ENCODE measurements at places on chromosomes 13 and 19. TPM values are rescaled to one million over a fixed set of nuclear protein-coding genes. Genes with fewer than 3 reads are reported as not detected.

GRCh38 chr13:65401315-65401714 is 1828.8 kb downstream of the PCDH9 start:
- DNase-seq, result no peak

DNA sequence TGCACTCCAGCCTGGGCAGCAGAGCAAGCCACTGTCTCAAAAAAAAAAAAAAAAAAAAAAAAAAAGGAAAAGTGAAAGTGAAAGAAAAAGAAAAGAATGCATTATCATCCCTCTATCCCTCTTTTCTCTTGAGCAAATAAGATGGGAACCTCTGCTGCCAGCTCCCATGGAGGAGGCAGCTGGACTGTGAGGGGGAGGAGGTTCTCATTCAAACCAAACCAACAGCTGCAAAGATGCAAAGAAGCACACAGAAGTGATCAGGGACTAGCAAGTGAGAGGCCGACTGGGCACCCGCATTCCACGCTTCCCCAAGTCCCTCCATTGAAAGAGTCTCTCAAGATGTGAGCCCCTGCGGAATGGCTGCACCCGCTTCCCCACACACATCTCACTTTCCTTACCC is 63.5 kb downstream of the TSHZ3 start:
- no peak for DNase-seq

Gene FFAR3
- total RNA-seq, result not detected

Gene RFPL4A
- not detected for total RNA-seq

Gene PSPN
- total RNA-seq, result 1.9 TPM

- no peak for DNase-seq
Measured at GRCh38 chr19:30742406-30742938, 370.3 kb downstream of the ZNF536 start.

DNA sequence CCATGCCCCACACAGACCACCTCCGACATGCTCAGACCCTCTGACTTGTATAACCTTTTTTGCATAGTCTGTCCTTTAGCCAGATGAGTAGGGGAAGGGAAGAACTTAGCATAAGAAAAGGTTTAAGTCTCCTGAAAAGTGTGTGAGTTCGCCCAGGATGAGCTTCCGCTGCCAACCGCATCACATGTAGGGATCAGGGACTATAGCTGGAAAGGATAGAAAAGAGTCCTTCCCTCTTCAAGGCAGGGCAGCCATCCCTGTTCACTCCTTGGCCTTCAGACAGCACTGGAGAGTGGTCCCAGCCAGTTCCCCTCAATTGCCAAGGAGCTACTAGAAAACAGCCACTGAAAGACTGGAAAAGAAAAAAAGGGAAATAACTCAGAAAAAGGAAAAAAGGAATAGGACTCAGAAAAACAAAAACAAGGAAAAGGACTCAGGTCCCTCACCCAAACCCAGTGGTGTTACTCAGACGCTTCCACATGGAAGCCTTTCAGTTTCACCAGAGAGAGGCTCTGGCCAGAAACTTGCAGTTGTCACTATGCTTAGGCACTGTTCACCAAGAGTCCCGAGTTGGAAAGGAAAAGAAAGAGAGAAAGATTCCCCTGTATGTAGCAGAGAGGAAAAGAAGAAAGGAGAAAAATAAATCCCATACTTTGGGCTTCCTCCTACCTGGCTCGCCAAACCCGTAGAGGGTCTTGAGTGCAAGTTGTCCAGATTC is 5.6 kb upstream of the TM9SF2 start:
- no peak for DNase-seq

DNA sequence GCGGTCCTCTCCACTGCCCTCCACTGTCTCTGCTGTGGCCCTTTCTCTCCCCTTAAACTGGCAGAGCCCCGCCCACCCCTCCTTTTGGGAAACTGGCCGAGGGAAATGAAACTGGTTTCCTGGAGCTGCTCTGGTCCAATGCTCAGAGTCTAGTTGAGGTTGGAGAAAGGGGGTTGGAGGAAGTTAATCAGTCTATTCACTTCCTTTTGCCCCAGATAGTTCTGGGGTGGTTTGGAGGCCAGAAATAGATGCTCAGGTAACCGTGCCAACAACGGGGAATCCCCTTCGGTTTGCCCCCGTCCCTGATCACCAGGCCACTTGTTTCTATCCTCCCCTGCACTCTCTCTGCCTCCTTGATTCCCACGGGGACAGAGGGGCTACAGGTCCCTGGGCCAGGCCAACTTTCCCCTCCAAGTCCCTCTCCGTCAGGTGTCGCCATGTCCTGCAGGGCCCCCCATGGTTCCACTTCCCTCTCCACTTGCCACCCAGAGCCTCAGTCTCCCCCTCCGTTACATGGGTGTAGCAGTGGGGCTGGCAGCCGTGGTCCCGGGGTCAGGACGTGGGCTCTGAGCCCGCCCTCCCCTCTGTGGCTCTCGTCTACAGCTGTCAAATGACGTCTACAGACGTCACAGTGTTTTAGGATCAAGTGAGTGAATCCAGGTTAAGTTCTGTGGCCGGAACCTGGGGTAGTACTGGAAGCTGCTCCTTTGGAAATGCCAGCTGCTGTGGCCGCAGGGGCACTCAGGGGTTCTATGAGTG is at the start of gene IL4I1:
Gene IL4I1 (minus strand): TSS at position 25 of the 759 bp plus-strand sequence. CDS start 727 bp downstream, outside the sequence.
- no peak for DNase-seq

DNA sequence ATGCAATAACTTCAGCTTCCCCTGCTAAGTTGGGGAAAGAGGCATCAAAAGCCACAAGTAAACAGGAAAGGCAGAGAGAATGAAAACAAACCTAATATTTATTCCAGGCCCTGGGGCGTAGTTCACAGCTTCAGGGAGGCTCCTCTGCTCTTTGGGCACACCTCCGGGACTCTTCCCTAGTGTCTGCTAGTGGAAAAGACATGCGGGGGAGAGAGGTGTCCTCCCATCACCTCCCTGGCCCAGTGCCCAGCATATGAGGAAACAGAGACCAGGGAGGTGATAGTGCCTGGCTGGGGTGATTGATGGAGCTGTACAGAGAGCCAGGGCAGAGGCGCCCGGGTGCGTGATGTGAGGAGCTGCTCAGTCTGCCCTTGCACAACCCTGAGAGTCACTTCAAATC is 71.0 kb downstream of the RASL11A start:
- no peak for DNase-seq

- no peak for DNase-seq
Measured at GRCh38 chr13:109999659-110000533, 213.5 kb upstream of the IRS2 start.

Gene KLF12
- total RNA-seq, result 16.0 TPM

DNA sequence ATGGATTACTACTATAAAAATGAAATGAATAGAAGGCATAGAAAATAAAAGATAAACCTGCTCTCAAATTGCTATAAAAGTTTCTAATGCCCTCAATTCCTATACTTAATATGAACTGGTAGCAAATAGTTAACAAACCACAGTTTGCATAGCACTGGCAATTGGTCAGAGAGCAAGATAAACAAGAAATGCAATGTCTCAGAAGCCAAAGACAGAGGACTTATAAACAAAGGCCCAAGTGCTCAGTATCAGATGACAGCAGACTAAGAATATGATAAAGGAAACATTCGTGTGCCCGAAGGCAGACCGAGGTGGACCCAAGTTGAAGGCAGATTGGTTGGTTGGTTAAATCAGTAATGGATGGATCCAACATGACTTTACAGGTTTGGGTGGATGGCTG is 50.6 kb downstream of the IPO5 start:
- DNase-seq, result no peak

DNA sequence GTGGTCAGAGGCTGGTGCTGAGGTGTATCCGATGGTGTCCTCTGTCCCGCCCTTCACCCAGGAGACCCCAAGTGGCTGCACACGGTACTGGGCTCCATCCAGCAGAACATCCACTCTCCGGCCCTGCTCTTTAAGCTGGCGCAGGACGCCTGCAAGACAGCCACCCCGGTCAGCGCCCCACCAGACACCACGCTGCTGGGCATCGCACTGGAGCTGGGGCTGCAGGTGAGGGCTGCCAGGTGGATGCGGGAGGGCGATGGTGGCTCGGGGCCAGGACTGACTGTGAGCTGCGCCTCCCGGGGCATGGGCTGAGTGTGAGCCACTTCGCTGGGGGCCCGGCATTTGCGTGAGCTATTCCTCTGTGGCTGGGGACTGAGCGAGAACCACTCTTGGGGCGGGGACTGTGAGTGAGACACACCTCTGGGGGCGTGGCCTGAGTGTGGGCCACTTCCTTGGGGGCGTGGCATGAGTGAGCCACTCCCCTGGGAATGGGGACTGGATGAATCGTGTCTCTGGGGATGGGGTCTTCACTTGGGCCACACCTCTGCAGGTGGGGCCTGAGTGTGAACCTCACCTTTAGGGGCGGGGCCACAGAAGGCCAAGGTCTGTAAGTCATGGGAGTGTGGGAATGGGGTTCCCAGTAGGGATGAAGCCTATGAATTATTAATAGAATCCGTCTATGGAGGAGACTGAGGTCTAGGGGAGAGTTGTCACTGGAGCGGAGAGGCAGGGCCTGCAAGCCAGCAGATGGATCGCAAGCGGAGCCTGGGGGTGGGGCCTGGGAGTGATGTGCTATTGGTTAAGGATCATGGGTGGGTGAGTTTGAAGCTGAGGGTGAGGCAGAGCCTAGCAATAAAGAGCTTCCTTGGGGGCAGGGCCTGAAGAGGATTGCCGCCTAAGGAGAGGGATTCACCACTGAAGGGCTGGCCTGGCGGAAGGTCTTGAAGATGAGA is 30.5 kb downstream of the ZSWIM4 start:
- DNase-seq, result no peak

Gene FCER2
- not detected for total RNA-seq

Gene SHANK1
- total RNA-seq, result not detected

Gene ZFR2
- 1.4 TPM for total RNA-seq

DNA sequence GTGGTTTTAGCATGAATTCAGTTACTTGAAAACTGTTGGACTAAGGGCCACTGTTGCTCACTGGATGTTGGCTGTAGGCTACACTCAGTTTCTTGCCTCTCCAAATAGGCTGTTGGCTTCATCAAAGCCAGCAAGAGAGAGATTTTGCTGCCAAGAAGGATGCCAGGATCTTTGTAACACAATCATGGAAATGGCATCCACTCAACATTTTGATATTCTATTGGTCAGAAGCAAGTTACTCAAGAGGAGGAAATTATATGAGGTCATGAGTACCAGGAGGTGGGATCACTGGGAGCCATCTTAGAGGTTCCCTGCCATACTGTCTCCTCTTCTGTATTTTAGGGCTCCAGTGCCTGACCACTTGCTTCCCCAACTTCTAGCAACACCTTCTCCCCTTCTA is 30.6 kb downstream of the SYDE1 start:
- DNase-seq, result no peak

Gene ATP4A
- not detected for total RNA-seq

DNA sequence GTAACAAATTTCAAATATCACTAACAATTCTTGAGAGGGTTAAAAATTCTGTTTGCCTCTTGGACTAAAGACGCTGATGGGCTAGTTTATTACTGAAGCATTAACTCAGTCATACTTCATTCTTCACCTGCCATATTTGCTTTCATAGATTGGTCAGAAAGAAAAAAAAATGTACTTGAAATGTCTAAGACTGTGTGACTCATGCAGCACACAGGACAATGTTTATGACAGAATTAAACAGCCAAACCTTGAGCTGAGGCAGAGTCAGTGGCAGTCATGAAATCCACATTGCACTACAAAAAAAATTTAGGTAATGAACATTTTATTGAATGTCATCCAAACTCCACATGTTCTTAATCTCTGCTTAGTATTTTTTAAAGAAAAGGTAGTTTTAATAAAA is 135.6 kb downstream of the PRR20E start:
- no peak for DNase-seq

DNA sequence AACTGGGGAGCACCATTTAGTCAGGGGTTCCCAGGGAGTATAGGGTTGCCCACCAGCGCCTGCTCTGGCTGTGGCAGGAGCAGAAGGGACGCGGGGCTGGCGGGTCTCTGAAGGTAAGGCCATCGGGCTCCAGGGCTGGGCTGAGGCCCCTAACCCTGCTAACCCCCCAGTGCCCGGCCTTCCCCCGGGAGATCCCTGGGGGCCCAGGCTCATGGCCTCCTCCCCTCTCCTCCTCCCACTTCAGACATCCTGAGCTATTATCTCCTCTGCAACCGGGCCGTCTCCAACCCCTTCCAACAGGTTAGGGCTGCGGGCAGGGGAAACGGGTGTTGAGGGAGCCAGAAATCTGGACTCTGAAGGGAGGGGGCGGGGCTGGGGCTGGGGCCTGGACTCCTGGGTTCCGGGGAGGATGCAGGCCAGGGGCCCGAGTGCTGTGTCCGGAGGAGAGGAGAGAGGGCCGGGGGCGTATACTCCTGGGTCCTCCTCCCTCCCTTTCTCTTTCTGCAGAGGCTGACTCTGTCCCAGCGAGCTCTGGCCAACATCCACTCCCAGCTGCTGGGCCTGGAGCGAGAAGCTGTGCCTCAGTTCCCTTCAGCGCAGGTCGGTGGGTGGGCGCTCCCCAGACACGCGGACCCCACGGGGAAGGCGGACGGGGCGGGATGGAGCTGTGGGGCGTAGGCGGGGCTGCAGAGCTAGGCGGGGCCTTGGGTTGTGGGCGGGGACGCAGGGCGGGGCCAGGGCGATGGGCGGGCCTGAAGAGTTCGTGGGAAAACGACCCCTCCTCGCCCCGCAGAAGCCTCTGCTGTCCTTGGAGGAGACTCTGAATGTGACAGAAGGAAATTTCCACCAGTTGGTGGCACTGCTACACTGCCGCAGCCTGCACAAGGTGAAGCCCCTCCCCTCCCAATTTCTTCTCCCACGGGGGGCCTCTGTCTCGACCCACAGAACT is 15.3 kb downstream of the TTYH1 start:
- no peak for DNase-seq

- no peak for DNase-seq
Measured at GRCh38 chr19:33273065-33273736, 29.1 kb downstream of the CEBPA start.

- DNase-seq, result peak; percentile 78
Measured at GRCh38 chr19:12156223-12157058, at the start of gene ZNF625. ZNF625 (minus strand) TSS chr19:12156734; CDS start chr19:12156558, 176 bp downstream.

DNA sequence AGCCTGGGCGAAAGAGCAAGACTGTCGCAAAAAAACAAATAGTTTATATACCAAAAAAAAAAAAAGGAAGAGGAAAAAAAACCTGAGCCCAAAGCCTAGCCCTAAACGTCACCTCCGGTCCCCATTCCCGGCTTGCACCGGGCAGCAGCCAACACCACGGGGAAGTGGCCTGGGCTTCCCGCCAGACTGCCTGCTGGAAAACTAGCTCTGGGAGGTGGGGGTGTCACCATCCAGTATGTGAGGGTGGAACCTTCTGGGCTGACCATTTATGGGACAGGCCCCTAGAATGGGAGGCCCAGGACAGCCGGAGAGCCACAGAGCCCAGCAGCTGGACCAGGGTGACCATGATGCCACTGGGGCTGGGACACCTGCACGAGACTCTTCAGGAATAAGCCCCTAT is 37.3 kb downstream of the IL12RB1 start:
- no peak for DNase-seq

DNA sequence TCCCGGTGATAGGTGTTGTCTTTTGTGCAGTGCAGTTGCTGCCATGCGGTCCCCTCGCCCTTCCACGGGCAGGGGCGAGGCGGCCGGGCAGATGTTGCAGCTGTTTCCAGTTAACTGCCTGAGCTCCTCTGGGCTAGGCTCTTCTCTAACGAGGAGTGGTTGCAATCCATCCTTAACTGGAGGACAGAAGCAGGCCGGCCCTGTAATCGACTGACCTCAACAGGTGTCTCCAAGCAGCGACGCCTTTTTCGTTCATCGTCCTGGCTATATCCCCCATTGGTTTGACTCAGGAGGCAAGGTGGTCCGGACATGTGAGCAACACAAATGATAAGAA is 1.9 kb upstream of the TSC22D1 start:
- no peak for DNase-seq

Gene PDX1
- total RNA-seq, result not detected

GRCh38 chr19:55656988-55657747 is 2.3 kb downstream of the U2AF2 start:
- DNase-seq, result no peak

Gene LILRA6
- not detected for total RNA-seq

GRCh38 chr19:13006431-13007281 is 11.4 kb downstream of the NFIX start:
- DNase-seq, result no peak

GRCh38 chr19:42152910-42153671 is 20.8 kb upstream of the POU2F2 start:
- no peak for DNase-seq
